ENCODE measurements at places on chromosomes 4 and X. TPM values are rescaled to one million over a fixed set of nuclear protein-coding genes. Genes with fewer than 3 reads are reported as not detected.
A peak's percentile ranks its signal among the peaks of the same experiment; 100 is the strongest.

Gene CFAP47
- not detected for total RNA-seq

Gene PKD2
- total RNA-seq: 2.8 TPM

Gene LANCL3
- 0.34 TPM for total RNA-seq

Gene RTL3
- not detected for total RNA-seq

Gene TNMD
- total RNA-seq: not detected

Gene FGF16
- not detected for total RNA-seq

Gene GAGE13
- not detected for total RNA-seq

DNA sequence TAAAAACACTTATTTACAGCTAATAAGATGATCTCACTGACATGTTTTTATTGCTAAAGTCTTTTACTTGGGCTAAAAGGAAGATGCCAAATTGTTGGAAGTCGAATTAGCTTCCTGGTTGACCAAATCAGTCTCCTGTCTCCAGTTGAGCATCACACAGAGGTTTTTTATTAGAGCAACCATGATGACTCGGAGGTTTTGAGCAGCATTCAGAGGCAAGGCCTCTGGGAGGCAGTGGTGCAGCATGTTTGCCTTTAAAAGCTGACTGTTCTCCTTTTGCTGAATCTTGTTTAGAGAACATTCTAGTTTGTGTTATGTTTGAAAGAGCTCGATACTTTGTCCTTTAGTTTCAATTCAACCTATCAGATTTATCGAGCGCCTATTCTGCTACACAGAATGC is 2.1 kb downstream of the UCHL1 start:
- no peak for DNase-seq

- DNase-seq: no peak
Observed at GRCh38 chrX:71302461-71303213, 1.1 kb downstream of the ITGB1BP2 start.

GRCh38 chr4:40992472-40993295 is 221.7 kb downstream of the APBB2 start:
- peak; percentile 22 for DNase-seq

GRCh38 chr4:79047316-79047715 is 108.1 kb upstream of the PAQR3 start:
- DNase-seq: no peak

DNA sequence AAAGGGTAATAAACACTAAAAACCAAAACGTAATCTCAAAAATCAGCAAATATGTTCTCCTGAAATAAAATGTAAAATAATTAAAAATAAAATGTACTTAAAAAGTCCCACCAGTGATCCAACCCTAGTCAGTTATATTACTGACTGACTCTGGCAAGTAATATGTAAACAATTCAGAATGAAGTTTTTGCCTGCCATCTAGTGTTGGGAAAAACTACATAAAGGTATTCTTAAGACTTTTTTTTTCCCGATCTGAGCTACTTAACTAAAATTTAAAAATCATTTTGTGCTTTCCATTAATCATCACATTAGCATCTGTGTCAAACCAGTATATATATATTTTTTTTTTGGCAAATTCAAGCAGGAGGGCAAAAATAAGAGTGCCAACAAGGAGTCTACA is 24.0 kb downstream of the RCHY1 start:
- no peak for DNase-seq

DNA sequence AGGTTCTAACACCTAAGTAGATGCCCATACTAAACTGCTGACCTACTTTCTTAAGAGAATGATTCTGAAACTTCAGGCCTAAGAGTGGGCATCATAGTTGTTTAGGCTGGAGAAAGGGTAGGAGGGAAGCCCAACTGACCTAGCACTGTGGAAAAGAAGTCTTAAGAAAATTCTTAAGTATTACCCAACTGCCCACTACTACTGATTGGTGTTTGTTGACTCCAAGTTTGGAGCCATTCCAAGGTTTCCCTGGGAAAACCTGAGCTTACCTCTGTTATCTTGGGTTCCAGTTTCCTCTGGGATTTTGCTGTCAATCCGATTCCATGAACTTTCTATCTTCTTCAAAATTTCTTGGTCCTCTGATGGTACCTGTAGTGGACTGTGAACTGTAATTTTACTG is 23.9 kb downstream of the ANKRD17 start:
- DNase-seq: no peak

- DNase-seq: no peak
Observed at GRCh38 chrX:108165383-108166111, 74.0 kb downstream of the ATG4A start.

- DNase-seq: no peak
Observed at GRCh38 chr4:116926631-116927295, 158.6 kb downstream of the TRAM1L1 start.

DNA sequence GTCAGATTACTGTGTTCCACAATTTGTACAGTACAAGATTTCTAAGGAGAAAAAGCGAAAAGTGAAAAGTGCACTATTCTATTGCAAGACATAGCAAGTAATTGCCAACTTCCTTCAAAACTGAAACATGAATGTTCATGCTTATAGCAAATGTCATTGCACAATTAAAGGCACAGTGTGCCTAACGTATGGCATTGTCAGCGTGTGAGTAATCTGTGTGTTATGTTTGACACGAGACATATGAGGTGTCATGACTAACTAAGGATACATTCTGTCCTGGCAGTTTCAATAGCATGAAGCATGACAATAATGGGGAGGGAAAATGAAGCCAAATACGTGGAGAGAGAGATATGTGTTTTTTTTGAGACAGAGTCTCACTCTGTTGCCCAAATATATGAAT is 33.6 kb upstream of the TBC1D9 start:
- no peak for DNase-seq

GRCh38 chrX:427812-428725 is 41.4 kb upstream of the PPP2R3B start:
- DNase-seq: peak; percentile 28

DNA sequence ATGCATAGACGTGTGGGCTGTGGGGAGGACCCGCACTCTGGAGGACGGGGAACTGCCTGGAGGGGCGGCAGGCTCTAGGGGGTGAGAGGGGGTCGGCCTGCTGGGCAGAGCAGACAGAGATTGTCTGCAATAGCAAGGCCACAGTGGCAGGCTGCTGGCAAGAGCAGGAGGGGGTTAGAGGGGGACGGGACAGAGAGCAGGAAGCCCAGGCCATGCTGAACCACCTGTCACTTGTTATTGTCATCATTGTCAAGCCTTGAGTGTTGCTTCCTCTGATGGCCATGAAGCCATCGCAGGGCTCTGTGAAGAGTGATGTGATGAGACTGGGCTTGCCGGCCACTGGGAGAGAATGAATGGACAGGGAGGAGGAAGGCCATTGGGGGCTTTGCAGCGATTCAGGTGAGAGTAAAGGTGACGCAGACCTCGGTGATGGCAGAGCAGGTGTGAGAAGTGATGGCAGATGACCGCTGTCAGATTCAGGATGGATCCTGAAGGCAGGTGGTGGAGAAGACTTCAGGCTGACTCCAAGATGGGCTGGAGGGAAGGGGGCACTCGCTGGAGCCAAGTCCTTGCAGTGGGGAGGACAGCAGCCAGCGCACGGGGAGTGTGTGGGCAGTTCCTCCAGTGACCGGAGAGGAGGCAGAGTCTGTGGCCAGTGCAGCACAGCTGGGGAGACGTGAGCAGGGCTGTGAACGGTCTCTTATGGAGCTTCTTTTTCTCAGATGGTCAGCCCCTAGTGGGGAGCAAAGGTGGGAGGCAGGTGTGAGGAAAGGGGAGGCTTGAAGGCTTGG is 43.6 kb downstream of the HTT-AS start:
- no peak for DNase-seq

- no peak for DNase-seq
Observed at GRCh38 chrX:31293409-31293808, 221.6 kb upstream of the FTHL17 start.

DNA sequence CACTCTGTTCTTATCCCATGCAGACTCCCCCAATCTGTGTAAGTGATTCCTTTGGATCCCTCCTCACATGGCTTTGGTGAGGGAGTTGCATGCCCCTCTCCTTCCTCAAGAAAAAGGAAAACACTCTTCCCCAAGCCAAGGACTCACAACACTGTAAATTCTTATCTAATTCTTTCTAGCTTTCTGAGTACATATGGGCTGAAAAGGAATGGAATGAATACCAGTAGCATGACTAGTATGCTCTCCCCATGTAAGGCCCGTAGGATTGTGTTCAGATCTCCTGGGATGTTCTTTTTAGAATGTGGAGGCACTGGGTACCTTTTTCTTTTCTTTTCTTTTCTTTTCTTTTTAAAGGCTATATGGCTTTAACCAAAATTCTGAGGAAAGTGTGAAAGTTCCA is 17.0 kb upstream of the MAGED1 start:
- no peak for DNase-seq
